Activated CD4-positive, alpha-beta memory T cell treated with anti-CD3 and anti-CD28 coated beads, Interleukin-2, amount 10 ng/mL, durations not matched to agents 7 days and 5 days (primary cell): ENCODE measurements at places on chromosomes 3 and 15.

GRCh38 chr3:162945626-162946025, 1449.0 kb downstream of the OTOL1 start:
- H3K27ac ChIP-seq: no peak overlapping the region
- H3K4me1 ChIP-seq: no peaks in the 10 kb centered on the region
- no peaks in the 10 kb centered on the region for H3K27me3 ChIP-seq

DNA sequence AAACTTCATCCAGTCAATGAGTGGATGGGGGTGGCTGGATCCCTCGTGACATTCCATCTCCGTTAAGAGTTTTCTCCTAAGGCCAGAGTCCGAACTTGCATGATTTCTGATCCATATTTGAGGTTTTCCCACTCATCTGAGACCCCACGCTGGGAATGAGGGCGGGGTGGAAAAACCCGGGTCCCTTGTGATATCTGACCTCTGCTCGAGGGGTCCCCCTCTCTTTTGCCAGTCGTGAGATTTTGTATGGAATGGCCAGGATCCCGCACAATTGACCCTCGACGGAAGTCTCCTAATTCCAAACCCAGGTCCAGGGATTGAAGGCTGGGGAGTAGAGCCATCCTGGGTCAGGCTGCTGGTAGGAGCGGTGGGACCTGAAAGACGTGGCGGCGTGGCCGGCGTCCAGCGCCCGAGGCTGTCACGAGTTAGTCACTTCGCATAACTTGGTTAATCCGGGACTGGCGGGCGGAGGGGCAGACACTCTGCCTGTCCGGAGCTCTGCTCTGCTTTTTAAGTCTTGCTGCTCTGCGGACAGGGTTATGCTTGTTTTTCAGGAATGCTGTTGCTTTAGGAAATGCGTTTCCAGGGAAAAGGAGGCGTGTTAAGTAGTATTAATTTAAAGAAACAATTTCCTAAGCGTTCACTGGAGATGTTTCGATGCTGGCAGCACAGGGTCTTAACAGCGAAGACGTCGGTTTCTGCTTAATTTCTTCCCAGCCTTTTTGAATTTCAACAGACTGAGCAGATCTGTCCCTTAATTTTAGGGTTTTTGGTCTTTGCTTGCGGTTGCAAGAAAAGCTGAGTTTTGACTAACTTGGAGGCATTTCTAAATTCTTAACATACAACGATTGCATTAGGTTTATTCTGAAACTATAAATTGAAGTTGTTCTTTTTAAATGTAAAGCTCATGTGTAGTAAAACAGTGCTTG, 69.7 kb upstream of the LRRFIP2 start:
- peaks cover 11% of the 10 kb centered on the region for H3K36me3 ChIP-seq
- DNase-seq: peak; percentile 48
- peak overlapping the region; percentile 88 for H3K27ac ChIP-seq
- no peaks in the 10 kb centered on the region for H3K27me3 ChIP-seq
- peak overlapping the region; percentile 94 for H3K4me3 ChIP-seq
- H3K4me1 ChIP-seq: peaks cover 44% of the 10 kb centered on the region

DNA sequence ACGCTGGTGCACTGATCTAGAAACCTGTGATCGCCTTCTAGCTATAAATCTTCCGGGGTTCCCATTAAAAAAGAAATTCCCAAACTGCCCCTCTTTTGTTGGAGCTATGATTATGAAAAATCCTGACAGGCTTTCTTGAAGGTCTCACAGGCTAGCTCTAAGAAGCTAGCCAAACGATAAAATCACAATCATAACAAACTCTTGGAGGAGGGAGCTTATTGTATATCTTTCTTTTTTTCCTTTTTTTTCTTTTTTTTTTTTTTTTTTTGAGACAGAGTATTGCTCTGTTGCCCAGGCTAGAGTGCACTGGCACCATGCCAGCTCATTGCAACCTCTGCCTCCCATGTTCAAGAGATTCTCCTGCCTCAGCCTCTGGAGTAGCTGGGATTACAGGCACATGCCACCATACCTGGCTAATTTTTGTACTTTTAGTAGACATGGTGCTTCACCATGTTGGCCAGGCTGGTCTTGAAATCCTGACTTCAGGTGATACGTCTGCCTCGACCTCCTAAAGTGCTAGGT, 72.0 kb downstream of the MYO1E start:
- peaks cover 71% of the 10 kb centered on the region for H3K4me1 ChIP-seq
- no peak for DNase-seq
- peak overlapping the region; percentile 81 for H3K27ac ChIP-seq
- peaks cover 1% of the 10 kb centered on the region for H3K27me3 ChIP-seq
- peaks cover 8% of the 10 kb centered on the region for H3K36me3 ChIP-seq

GRCh38 chr3:126347543-126348161, 9.6 kb downstream of the KLF15 start:
- no peaks in the 10 kb centered on the region for H3K4me1 ChIP-seq
- H3K4me3 ChIP-seq: no peak overlapping the region
- no peak for DNase-seq
- H3K36me3 ChIP-seq: no peaks in the 10 kb centered on the region
- no peaks in the 10 kb centered on the region for H3K27me3 ChIP-seq

DNA sequence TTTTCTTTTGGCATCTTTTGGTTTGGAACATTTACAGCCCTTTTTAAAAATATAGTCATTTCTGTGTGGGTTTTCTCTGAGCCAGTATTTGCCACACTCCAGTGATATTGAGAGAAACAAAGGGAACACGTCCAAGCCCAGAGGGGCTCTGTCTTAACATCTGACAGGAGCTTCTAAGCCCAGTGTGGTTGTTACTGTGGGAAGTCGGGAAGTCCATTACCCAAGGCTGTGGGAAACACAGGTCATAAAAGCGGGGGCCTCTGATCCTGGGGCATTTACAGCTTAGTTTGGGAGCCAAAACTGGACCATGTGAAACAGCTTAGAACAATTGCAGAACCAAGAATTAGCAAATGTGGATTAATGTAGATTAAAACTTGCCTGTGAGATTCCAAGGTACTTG, 123.0 kb downstream of the PTPRG start:
- no peak overlapping the region for H3K4me3 ChIP-seq
- no peaks in the 10 kb centered on the region for H3K27me3 ChIP-seq
- no peaks in the 10 kb centered on the region for H3K36me3 ChIP-seq
- no peaks in the 10 kb centered on the region for H3K4me1 ChIP-seq
- DNase-seq: no peak
- H3K27ac ChIP-seq: no peak overlapping the region

DNA sequence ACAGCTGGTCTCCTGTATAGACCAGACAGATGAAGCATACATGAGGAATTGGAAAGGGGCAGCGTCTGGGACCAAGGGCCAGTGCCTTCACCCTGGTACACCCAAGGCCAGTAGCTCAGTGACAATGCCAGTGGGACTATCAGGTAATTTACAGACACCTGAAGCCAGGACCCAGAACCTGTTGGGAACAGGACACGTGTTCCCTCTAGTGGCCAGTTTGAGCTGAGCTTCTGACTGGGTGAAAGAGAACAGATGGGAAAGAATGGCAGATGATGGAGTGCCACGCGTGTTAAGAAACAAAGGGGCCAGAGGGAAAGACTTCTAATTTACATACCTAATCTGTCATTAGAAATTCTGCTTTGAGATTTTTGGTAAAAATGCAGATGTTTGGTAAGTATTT, 5.1 kb upstream of the SLC25A38 start:
- no peak overlapping the region for H3K4me3 ChIP-seq
- no peak overlapping the region for H3K27ac ChIP-seq
- peak; percentile 73 for DNase-seq
- H3K4me1 ChIP-seq: peaks cover 25% of the 10 kb centered on the region
- H3K36me3 ChIP-seq: peaks cover under 1% of the 10 kb centered on the region

GRCh38 chr15:64237677-64238076, 74.9 kb upstream of the PPIB start:
- DNase-seq: no peak
- no peak overlapping the region for H3K4me3 ChIP-seq
- H3K36me3 ChIP-seq: peaks cover 37% of the 10 kb centered on the region
- H3K27me3 ChIP-seq: no peaks in the 10 kb centered on the region

GRCh38 chr3:41710646-41711388, 251.1 kb downstream of the ULK4 start:
- no peak overlapping the region for H3K27ac ChIP-seq
- DNase-seq: no peak
- H3K36me3 ChIP-seq: peaks cover 2% of the 10 kb centered on the region
- H3K4me1 ChIP-seq: no peaks in the 10 kb centered on the region
- no peak overlapping the region for H3K4me3 ChIP-seq
- no peaks in the 10 kb centered on the region for H3K27me3 ChIP-seq

DNA sequence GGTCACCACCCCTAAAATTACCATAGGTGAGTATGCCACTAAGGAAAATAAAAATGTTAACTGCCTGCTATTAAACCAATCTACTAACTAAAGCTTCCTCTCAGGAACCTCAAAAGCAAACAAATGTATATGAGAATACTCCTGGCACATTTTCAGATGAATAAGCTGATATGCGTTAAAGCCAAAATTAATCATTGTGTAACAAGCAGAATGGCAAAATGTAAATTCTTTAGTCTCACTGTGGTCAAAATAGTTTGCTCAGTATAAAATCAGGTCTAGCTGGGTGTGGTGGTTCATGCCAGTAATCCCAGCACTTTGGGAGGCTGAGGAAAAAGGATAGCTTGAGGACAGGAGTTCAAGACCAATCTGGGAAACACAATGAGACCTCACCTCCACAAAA, 53.6 kb downstream of the SUMF1 start:
- peaks cover 27% of the 10 kb centered on the region for H3K4me1 ChIP-seq
- no peak overlapping the region for H3K27ac ChIP-seq
- H3K36me3 ChIP-seq: peaks cover 25% of the 10 kb centered on the region
- H3K27me3 ChIP-seq: no peaks in the 10 kb centered on the region
- no peak for DNase-seq
- H3K4me3 ChIP-seq: no peak overlapping the region

DNA sequence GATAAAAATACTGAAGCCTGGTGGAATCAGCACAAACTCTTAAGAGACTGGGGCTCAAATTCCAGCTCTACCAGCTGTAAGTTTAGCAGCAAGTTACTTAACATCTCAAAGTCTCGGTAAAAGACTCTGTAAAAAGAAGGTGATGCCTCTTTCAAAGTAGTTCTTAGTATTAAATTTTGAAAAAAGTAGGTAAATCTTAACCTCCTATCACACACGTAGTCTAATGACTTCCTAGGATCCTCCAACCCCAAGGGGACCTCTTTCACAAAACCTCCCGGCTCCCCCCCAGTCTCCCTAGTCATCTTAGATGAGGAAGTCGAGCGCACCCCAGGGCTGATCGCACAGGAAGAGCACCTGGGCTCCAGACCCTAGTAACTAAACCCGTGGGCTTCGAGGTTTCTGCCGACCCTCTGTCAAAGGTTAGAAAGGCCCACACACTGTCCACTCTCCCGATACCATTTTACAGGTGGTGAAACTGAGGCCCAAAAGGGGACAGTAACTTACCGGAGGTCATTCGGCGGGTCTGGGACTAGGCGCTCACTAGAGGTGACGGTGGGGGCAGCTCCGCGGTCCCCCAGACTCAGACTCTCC, 427 bp downstream of the MBD4 start:
- peak; percentile 43 for DNase-seq
- peaks cover 70% of the 10 kb centered on the region for H3K4me1 ChIP-seq
- H3K36me3 ChIP-seq: peaks cover 43% of the 10 kb centered on the region
- peak overlapping the region; percentile 87 for H3K4me3 ChIP-seq

GRCh38 chr3:99862208-99862607, 44.5 kb downstream of the CMSS1 start:
- peaks cover 11% of the 10 kb centered on the region for H3K36me3 ChIP-seq
- no peak overlapping the region for H3K4me3 ChIP-seq
- no peaks in the 10 kb centered on the region for H3K27me3 ChIP-seq
- no peak overlapping the region for H3K27ac ChIP-seq
- peaks cover 47% of the 10 kb centered on the region for H3K4me1 ChIP-seq
- no peak for DNase-seq

DNA sequence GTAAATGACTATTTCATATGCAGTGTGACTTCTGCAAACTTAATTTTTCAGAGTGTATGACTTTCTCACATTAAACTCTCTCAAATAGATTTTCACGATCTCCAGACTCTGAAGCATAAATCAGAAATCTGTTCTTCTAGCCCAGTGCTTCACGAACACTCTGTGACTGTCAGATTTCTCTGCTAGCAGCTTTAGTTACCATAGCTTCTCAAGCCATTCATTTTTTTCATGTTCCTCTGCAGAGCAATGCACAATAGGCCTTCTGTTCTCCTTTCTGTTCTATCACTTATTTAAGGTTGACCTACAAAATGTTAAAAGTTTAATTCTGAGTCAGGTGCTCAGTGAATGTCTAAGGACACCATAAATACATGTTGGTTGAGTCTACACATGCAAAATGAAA, 1102.2 kb downstream of the TUSC7 start:
- no peak overlapping the region for H3K27ac ChIP-seq
- H3K36me3 ChIP-seq: no peaks in the 10 kb centered on the region
- no peak for DNase-seq
- H3K27me3 ChIP-seq: no peaks in the 10 kb centered on the region
- H3K4me3 ChIP-seq: no peak overlapping the region
- H3K4me1 ChIP-seq: no peaks in the 10 kb centered on the region

GRCh38 chr15:93213281-93213680, 124.3 kb upstream of the RGMA start:
- H3K27me3 ChIP-seq: peaks cover 5% of the 10 kb centered on the region
- H3K36me3 ChIP-seq: no peaks in the 10 kb centered on the region
- H3K4me3 ChIP-seq: no peak overlapping the region
- no peak for DNase-seq

DNA sequence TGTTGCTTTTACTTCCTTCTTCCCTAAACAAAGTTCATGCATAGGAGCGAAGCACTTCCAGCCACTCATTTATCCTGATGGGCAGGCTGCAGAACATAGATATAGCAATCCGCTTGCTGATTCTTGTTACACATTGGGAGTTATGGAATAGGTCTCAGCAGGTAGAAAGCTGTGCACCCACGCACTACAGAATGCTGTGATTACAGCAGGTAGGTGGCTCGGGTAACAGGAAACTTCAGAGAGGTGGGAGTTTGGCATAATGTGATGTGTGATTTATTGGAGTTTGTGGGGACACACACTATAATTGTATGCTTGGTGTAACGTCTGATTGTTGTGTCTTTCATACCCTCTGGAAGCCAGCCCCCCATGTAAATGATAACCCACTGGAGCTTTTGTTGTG, 99.2 kb upstream of the MEIS2 start:
- no peak overlapping the region for H3K4me3 ChIP-seq
- H3K4me1 ChIP-seq: no peaks in the 10 kb centered on the region
- no peak for DNase-seq

- no peak overlapping the region for H3K4me3 ChIP-seq
- peaks cover 26% of the 10 kb centered on the region for H3K27me3 ChIP-seq
- peaks cover 2% of the 10 kb centered on the region for H3K4me1 ChIP-seq
- no peak overlapping the region for H3K27ac ChIP-seq
Measured at GRCh38 chr3:15479400-15480224, 41.9 kb downstream of the COLQ start.

- no peak overlapping the region for H3K27ac ChIP-seq
- H3K4me1 ChIP-seq: peaks cover 4% of the 10 kb centered on the region
- no peak overlapping the region for H3K4me3 ChIP-seq
- no peak for DNase-seq
- H3K36me3 ChIP-seq: peaks cover 36% of the 10 kb centered on the region
Measured at GRCh38 chr15:34951993-34952392, 17.5 kb downstream of the AQR start.

DNA sequence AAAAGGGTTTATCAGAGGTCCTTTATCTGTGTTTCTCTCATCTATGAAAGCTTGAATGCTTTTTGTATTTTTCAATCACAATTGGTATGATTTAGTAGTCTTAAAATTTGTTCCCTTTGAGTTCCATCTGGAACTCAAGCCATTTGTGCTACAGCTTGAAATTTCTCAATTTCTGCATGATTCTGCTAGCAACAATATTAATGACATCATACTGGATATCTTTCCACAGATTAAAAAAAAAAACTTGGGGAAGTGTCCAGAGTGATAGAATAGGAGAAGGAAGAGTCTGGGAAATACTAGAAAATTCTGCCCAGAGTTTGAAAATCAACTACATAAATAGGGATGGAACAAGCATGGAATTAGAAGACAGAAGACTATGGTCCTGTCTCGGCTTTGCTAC, 9.3 kb upstream of the FBN1 start:
- no peaks in the 10 kb centered on the region for H3K36me3 ChIP-seq
- peaks cover 10% of the 10 kb centered on the region for H3K27me3 ChIP-seq
- no peak overlapping the region for H3K4me3 ChIP-seq
- DNase-seq: no peak
- no peaks in the 10 kb centered on the region for H3K4me1 ChIP-seq
